ENCODE measurements at places on chromosomes 16 and 17.

DNA sequence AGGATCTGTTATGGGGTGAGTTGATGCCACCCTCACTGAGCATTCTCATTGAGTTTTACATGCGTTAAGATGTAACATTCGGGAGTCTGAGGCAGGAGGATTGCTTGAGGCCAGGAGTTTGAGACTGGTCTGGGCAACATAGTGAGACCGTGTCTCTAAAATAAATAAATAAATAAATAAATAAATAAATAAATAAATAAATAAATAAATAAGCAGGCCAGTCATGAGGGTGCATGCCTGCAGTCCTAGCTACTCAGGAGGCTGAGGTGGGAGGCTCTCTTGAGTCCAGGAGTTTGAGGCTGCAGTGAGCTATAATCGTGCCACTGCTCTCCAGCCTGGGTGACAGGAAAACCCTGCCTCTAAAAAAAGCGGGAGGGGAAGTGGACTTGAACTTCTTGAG, 90.3 kb downstream of the SNX29 start:
- no peak for DNase-seq

DNA sequence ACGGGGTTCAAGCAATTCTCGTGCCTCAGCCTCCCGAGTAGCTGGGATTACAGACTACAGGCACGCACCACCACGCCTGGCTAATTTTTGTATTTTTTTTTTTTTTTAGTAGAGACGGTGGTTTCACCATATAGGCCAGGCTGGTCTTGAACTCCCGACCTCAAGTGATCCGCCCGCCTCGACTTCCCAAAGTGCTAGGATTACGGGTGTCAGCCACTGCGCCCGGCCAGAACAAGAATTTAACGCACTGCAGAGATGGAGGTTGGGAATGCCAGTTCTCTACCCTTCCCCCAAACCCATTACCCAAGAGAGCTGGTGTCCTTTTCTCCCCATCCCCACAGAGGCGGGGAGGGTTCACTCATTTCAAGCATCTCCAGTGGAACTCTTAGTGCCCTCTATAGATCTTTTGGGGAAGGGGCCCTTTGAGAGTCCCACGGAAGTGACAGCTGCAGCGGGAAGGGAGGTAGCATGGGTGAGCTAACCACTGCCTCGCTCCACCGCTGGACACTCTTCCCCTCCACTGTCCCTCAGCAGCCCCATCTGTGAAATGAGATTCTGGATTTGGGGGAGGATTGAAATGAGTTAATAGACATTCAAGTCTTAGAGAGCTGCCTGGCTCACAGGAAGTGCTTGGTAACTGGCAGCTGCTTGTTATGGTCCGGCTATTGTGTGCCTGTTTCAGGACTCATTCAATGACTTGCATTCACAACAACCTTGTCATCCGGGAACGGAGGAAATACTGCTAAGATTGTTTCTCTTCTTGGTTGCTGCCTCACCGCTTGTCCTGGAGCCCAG, 3.5 kb upstream of the UBALD2 start:
- no peak for DNase-seq

DNA sequence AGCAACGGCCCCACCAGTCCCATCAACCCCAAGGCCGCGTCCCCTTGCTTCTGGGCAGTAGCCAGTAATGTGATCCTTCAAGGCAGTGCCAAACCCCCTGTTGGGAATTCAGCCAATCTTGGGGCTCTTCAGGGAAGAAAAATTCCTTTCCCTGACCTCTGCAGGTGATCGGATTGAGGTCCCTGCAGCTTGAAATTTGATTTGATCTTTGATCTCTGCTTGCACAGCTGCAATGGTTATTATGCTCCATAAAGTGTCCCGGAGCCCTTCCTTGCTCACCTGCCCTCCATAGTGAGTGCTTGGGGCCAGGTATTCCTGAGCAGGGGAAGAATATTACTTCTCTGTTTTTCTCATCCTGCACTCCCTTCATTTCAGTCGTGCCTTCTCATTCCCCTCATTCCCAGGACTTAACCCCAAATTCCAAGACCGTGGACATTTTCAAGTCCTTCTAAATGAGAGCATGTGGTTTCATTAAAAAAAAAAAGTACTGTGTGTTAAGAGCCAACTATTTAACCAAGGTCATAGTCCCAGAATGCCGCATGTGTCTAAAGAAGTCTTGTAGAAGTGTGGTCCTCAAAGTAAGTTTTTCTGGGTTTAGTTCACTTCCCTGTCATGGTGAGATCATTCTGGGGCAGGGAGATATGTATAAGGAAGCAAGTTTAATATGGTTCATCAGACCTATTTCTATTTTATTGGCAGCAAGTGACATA, 56.3 kb downstream of the SOX9 start:
- no peak for DNase-seq

DNA sequence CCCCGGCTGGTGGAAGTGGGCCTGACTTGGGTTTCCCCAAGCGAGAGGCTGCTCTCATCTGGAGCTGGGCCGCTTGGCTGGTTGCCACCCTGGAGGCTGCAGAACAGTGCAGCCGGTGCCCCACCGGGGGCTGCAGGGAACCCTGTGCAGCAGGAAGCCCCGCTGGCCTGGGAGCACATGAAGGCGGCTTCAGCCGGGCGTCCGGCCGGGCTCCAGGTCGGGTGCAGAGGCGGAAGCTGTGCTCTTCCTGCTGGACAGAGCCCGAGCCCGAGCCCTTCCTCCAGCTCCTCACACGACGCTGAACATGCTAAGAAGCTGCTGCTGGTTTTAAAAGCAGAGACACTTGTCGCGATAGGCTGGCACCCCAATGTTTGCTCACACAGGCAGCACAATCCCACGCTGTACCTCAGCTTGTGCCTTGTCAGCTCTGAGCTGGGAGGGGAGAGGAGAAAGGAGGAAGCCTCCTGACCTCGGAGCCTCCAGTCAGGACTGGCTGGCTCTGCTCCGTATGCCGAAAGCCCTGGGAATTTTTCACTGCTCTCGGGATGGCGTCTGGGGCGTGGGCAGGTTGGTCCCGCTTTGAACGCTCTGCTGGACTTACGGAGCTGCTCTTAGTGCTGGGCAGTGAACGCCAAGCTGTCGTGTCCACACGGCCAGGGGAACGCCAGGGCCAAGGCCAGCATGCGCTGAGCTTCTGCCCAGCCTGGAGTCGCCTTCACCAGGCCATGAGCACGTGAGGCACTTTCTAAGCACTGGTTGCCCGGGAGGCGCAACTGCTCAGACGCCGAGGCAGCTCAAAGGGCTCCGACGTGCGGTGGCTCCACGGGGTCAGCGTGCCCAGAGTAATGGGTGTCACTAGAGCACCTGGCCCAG, 8.8 kb downstream of the CDK5R1 start:
- DNase-seq: no peak

DNA sequence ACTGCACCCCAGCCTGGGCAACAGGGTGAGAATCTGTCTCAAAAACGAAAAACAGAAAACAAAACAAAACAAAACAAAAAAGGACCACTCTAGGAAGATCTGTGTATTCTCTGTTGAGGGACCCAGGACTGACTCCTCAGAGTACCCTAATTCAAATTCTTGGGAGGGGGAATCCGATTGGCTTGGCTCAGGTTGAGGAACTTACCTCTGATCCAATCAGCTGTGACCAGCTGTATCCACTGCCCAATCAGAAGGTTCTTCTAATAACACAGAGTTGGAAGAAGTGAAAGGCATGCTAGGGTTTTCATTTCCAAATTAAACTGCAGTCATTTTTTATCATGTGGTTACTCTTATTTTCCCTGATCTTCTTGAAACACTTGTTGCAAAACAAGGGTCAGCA, 105.9 kb upstream of the CACNG3 start:
- DNase-seq: no peak

- no peak for DNase-seq
Observed at GRCh38 chr16:22123759-22124490, 31.6 kb downstream of the VWA3A start.

DNA sequence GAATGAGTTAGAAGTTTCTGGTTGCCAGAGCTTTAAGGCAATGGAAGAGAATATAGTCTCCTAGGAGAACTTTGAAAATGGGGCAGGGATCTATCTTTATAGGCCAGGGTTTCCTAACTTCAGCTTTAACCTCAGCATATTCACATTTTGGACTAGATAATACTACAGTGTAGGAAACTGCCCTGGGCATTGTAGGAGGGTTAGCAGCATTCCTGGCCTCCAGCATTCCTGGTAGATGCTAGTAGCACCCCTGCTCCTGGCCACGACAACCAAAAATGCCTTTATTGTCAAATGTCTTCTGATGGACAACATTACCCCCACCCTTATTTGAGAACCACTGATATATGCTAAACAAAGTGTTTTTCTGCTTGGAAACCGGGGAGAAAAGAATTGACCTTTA, 27.8 kb upstream of the MYO18A start:
- DNase-seq: no peak

- no peak for DNase-seq
Observed at GRCh38 chr16:80263848-80264694, 276.7 kb upstream of the DYNLRB2 start.

DNA sequence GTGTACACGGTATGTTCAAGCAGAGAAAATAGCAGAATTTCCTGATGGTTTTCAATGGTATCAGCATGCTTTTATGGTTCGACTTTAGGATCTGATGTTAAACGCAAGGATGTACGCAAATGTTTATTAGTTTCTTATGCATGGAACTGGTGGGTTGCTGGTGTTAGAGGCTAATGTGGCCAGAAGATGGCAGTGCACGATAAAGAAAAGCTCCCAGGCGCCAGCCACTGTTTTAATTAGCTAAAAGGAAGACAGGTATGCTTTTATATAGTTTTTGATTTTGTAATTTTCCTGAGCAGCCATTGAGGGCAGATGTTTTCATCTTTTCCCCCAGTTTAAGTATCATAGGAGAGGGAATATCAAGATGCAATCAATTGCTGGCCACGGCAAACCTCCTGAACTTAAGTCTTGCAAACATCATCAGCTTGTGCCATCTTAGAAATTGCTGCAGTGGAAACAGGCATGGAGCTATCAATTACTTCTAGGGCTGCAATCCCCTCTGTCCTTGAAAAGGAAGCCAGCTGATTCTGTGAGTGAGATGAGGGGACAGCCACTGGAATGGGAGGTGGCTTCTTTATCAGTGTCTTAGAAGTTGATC, 648.5 kb upstream of the RBFOX1 start:
- no peak for DNase-seq

DNA sequence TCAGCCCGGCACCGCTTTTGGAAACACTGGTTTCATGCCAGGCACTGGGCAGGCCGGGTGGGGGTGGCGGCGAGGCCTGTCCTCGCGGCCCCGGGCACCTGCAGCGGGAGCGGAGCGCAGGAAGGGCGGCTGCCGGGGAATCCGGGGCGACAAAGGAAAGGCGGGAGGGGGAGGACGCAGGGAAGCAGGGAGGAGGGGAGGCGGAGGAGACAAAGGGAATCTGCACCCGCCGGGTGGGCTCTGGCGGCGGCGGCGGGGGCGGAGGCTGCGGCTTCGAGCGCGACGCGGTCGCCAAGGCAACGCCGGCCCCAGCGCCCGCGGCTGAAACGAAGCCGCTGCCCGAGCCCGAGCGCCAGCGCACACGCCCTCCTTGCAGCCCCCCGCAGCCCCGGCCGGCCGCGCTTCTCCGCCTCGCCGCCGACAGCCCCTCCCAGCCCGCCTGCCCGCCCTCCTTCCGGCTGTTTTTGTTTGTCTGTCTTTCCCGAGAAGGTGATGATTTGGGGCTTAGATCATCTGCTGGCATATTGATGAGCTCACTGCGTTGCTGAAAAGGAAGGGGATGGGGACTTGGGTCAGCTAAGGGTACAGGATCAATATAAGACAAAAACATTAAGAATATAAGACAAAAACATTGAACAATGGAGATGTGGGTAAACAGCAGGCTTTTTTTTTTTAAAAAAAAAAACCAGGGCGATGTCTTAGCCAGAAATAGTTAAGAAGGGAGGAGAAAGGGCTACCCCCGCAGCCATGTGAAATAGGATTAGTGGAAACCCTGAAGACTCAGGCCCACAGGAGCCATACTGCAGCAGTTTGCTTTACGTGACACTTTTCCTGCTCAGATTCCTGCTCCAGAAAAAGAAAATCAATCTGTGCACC, 32.7 kb downstream of the CDK5R1 start:
- no peak for DNase-seq

DNA sequence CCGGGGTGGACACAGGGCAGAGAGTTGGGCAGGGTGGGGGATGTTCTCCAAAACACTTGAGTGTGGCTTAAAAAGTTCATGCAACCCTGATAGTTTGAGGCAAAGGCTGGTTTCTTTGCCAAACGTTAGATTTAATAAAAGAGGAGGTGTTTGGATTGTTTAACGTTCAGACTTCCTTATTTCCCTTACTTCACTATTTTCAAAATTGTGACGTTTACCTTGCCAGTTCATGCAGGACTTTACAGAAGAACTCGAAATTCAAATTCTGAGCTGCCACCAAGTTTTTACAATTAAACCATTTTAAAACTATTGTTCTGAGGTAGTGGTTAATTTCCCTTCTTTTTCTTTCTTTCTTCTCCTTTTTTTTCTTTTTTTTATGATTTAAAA, 5.5 kb downstream of the SEC14L1 start:
- no peak for DNase-seq

DNA sequence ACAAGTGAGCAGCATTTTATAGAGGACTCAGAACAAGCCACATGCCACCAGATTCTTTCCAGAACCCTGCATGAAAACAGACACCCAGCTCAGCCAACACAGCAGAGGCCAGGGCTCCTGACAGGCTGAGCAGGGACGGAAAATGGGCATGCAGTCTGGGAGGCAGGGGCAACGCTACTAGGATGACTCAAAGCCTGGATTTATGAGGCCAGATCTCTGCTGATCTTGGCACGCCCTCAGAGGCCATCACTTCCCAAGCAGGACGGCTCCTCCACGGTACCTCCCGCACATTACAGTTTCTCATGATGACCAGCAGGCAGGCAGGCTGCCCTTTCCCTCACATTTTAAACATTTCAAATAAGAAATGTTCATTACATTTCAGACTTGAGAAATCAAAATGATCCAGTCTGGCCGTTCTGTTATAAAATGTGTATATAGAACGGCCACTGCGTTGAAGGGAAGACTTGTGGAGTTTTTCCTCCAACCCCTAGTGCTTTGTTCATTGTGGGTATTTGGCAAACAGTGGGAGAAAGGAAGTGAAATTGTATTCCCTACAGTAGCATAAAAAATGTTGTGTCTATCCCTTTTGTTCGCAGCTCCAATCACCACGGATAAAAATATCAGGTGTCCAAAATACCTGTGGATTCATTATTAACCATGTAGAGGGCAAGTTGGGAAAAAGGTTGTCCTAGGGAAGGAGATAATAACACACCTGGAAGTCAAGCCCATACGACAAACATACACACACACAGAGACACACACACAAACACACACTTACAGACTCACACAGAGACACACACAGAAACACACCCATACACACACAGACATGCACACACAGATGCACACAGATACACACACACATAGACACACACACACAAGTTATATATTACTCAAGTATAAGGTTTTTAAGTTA, 64.8 kb upstream of the ADAMTS18 start:
- no peak for DNase-seq

DNA sequence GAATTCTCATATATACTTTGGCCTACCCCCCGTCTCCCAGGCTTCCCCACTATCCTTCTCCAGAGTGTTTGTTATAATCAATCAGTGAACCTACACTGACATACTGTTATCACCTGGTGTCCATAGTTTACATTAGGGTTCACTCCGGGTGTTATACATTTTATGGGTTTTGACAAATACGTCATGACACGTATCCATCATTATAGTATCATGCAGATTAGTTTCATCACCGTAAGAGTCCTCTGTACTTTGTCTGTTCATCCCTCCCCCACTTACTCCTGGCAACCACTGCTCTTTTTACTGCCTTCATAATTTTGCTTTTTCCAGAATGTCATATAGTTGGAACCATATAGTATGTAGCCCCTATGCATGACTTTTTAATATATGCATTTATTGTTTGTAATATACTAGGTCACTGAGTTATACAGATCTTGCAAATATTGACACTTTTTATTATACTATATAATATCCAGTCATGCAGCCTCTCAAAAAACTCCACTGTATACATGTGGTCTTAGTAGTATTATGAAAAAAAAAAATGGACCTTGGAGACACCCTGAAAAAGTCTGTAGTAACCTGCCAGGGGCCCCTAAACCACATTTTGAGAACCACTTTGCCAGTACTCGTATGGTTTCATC, 28.4 kb downstream of the PPM1D start:
- no peak for DNase-seq

Data from GOT3 (cell line).